ENCODE measurements at places on chromosomes 7 and 10. TPM values are rescaled to one million over a fixed set of nuclear protein-coding genes. Genes with fewer than 3 reads are reported as not detected.

PHKG1 gene
- 30.3 TPM for polyA plus RNA-seq

GDF2 gene
- not detected for polyA plus RNA-seq

PLA2G12B gene
- polyA plus RNA-seq = not detected

FLNC gene
- polyA plus RNA-seq = 608 TPM

DNA sequence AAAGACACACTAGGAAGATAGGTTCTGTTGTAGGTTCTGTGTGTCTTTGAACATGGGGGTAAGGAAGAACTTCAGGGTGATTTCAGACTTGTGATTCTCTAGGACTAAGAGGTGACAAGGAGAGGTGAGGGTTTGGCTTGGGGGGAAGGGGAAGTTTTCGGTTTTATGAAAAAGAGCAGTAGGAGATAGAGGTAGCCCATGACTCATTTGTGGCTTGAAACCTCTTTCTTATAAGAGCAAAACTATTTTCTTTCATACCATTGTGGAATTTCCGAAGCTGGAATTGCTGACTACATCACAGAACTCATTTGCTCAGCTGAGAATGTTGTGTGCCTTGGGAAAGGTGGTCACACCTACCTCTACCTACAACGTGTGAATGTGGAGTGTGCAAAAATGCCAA, 39.6 kb upstream of the IKZF1 start:
- no peak overlapping the region for H3K27ac ChIP-seq
- H3K27me3 ChIP-seq = no peaks in the 10 kb centered on the region
- no peak overlapping the region for H3K4me3 ChIP-seq
- H3K4me1 ChIP-seq = no peaks in the 10 kb centered on the region
- no peaks in the 10 kb centered on the region for H3K36me3 ChIP-seq
